Epithelial cell of umbilical artery (primary cell): ENCODE measurements at places on chromosomes 3 and 15. TPM values are rescaled to one million over a fixed set of nuclear protein-coding genes. Genes with fewer than 3 reads are reported as not detected.

The PARL gene
- 36.9 and 39.3 TPM in 2 replicates for total RNA-seq

The AMIGO3 gene
- total RNA-seq, result 0.32 TPM in 1 of 2 replicates, not detected in the other

The PLCH1 gene
- total RNA-seq, result under 0.01 TPM in 2 replicates

The EXOG gene
- 6.8 and 11.6 TPM in 2 replicates for total RNA-seq

The HHATL gene
- total RNA-seq, result not detected in 2 replicates

The MUC4 gene
- total RNA-seq, result under 0.01 TPM in 1 of 2 replicates, not detected in the other

The GRIP2 gene
- total RNA-seq, result not detected in 2 replicates

The CD80 gene
- not detected in 2 replicates for total RNA-seq

The FBXW12 gene
- not detected in 2 replicates for total RNA-seq

The SLITRK3 gene
- not detected in 2 replicates for total RNA-seq

The ARNT2 gene
- total RNA-seq, result 0.15 TPM in 1 of 2 replicates, not detected in the other

The KLHL40 gene
- not detected in 2 replicates for total RNA-seq

The UTS2B gene
- total RNA-seq, result under 0.01 and 0.46 TPM in 2 replicates

The ABTB1 gene
- 5.8 TPM in 2 replicates for total RNA-seq

The GOLGA8S gene
- under 0.01 and 0.15 TPM in 2 replicates for total RNA-seq

The ZIC1 gene
- total RNA-seq, result 0.61 and 0.97 TPM in 2 replicates

The GRK7 gene
- not detected in 2 replicates for total RNA-seq

The ALG1L2 gene
- total RNA-seq, result not detected in 2 replicates
